ENCODE measurements at places on chromosomes 3 and 15. TPM values are rescaled to one million over a fixed set of nuclear protein-coding genes. Genes with fewer than 3 reads are reported as not detected.

ACKR4 gene
- total RNA-seq = not detected

SH2D7 gene
- not detected for total RNA-seq

SCAANT1 gene
- not detected for total RNA-seq

PLEKHO2 gene
- total RNA-seq = 29.4 TPM

CSPG5 gene
- total RNA-seq = 3.4 TPM

DNA sequence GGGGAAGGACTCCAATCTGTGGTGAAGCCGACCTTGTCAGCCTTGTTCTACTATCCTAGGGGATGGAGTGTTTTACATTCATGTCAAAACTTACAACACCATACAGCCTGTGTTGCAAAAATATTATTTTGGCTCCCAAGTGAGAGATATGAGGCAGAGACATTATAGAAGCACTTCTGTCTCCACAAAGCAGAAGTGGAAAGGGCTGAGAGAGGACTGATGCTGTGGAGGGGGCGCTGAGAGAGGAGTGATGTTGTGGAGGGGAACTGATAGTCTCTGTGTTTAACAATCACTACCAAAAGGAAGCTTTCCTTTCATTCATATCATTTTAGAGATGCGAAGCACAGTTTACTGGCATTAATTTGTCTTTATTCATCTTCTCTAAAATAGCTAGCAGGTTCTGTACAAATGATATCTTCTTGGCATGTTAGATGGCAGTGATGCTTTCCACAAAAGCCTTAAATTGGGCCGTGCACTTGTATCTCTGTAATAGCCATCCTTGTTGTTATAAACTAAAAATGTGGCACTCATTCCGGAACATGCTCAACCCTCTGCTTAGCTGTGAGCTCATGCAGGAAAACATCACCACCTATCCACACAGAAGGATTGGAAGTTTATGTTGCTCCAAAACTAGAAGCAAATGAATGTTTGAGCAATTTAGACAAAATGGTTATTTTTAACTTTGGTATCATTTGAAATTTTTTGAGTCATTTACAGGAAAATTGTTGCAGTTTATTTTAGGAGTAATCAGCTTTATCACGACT, 134.6 kb upstream of the TP63 start:
- DNase-seq = no peak
- no peaks in the 10 kb centered on the region for H3K4me1 ChIP-seq
- no peak overlapping the region for H3K27ac ChIP-seq

GRCh38 chr3:5692446-5692845, 504.9 kb downstream of the EDEM1 start:
- H3K4me3 ChIP-seq = no peak overlapping the region
- DNase-seq = no peak

GRCh38 chr3:30073622-30074021, 532.8 kb upstream of the TGFBR2 start:
- no peaks in the 10 kb centered on the region for H3K4me1 ChIP-seq
- H3K4me3 ChIP-seq = no peak overlapping the region
- H3K27ac ChIP-seq = no peak overlapping the region
- H3K36me3 ChIP-seq = no peaks in the 10 kb centered on the region
- DNase-seq = no peak

DUOX2 gene
- total RNA-seq = not detected
